ENCODE measurements at places on chromosomes 12 and 14.

GRCh38 chr12:113980537-113981337 is 14.6 kb upstream of the RBM19 start:
- DNase-seq, result no peak

GRCh38 chr12:56145217-56145616 is 7.2 kb upstream of the MYL6B start:
- no peak for DNase-seq

DNA sequence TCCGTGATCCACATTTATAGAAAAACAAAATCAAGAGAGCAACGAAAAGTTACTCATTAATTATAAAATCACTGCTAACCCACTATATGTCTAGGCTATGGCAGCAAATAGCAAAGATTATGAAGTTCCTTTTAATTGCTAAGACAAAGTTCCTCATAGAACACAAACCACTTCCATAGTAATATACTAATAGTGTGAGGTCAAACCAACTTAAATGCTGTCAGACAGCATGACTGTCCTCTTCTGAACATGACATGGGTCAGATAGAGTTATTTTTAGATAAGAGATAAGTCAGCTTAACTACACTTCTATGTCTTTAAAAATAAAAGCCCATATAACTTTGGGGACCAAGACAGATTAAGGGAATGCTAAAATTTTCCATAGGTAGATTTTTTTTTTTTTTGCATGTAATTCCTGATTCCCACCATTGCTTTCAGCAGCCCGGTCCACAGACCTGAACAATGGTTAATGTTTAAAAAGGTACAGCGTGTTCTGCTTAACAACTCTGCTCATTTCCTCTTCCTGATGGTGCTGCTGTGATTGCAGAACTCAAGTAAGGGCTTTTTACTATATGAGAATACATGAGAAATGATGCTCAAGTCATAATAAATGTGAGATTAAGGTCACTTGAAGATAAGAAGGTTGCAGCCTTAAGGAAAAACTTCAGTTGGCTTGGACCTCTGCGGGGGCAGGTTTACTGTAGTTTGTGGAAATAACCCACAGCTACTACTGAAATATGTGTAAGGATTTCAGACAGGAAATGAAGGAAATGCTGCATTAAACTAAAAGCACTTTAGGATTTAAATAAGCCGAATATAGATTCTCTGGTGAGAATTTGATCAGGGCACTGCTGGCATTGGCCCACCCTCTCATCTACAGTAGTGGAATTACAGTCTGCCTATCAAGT is 37.7 kb upstream of the DUSP6 start:
- DNase-seq, result no peak

GRCh38 chr12:112573141-112573540 is 154.4 kb downstream of the PTPN11 start:
- DNase-seq, result no peak
